NCI-H526 treated with DMSO at 0.1 percent for 48 hours (cell line): ENCODE measurements at places on chromosomes 12 and 14.

- no peak for DNase-seq
These were observed 79.4 kb downstream of the LIN7A start for GRCh38 chr12:80858356-80858755.

GRCh38 chr12:85923767-85924331 lies 49.8 kb downstream of the NTS start:
- no peak for DNase-seq

DNA sequence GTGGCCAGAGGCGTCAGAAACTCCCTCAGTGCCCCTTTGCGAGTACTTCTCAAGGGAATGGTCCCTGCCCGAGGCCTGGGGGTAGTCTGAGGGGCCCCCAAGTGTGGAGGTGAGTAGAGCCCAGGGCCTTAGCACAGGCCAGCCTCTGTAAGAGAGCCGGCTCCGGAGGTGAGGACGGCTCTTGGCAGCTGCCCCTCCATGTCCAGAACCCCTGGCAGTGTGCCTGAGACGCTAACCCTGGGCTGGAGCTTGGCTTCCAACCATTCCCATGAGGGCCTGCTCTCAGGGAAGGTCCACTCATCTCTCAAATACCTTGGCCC lies 61.7 kb downstream of the PRMT8 start:
- DNase-seq = no peak

DNA sequence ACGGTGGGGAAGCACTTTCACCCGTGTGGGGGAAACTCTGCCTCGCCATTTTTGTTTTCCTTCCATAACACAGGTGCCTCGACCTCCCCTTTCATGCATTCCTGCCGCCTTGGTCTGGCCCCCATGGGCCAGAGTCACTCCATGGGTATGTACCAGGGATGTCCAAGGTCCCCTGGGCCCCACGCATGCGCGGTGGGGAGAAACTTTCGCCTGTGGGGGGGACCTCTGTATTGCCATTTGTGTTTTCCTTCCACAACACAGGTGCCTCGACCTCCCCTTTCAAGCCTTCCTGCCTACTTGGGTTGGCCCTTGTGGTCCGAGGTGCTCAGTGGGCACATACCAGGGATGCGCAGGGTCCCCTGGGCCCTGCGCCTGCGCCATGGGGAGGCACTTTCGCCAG lies 345.8 kb downstream of the ALG10 start:
- DNase-seq = no peak

DNA sequence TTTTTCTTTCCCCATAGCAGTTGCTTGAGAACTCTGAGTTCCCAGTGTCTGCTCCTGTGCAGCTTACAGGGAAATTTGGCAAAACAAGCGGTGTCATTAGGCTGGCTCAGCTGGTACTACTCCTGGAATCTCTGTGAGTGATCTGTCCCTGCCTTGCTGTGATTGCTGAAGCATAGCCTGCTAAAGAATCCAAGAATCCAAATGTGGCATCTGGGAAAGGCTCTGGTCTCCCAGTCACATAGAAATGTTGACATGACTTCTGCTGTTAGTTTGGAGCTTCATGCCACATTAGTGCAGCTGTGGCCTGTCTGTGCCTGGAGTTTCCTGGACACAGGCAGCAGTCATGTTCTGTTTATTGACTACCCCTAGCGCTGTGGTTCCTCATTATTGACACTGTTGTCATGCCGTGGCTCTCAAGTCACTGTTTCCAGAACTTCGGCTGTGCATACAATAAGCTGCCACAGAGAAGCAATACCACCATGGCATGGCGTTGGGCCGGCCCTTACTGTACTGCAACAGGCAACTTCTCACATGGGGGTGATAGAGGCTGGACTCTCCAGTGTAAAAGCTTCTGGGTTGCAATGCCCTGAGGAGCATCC lies 166.8 kb downstream of the MYRFL start:
- no peak for DNase-seq

GRCh38 chr12:109656743-109657142 lies 56.9 kb upstream of the FAM222A start:
- DNase-seq = no peak

GRCh38 chr12:18719922-18720510 lies 17.8 kb downstream of the PLCZ1 start:
- no peak for DNase-seq

DNA sequence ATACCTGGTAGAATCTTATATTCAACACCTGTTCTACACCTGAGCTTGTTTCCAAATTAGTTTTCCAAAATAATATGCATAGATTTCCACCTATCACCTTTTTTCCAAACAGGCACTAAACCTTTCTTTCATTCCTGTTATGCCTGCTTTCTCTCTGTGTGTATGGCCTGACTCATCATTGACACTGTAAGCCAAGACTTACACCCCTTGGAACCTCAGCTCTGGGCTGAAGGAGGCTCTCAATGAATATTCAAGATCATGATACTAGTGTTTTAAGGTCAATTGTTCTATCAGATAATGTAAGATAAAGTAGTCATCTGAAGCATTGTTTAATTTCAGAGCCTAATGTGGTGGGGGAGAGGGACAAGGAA lies 1193.3 kb downstream of the FLRT2 start:
- DNase-seq = no peak

- DNase-seq = no peak
These were observed 9.3 kb downstream of the ENDOU start for GRCh38 chr12:47715877-47716548.

GRCh38 chr12:24822121-24822899 lies 126.6 kb downstream of the BCAT1 start:
- DNase-seq = no peak

- DNase-seq = no peak
These were observed 28.8 kb upstream of the HIGD1C start for GRCh38 chr12:50923361-50924130.

- DNase-seq = no peak
These were observed 313.2 kb downstream of the SEC23A start for GRCh38 chr14:38789805-38790204.

DNA sequence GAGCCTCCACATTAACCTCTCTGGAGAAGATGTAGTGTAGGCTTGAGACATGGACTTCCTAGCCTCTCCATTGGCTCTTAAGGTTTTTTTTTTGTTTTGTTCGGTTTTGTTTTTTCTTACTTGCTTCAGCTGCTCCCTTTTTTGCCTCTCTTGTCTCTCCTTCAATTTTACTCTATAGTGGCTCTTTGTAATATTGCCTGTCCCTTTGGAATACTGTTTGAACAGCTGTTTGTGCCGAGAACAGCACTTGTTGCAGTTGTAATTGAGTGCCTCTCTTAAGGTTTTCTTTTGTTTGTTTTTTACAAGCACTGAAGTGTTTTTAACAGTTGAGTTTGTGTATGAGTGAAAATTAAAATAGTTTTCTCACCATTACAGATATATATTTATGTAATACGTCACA lies 567.7 kb downstream of the LRFN5 start:
- no peak for DNase-seq

- DNase-seq = no peak
These were observed 282.9 kb upstream of the FLRT2 start for GRCh38 chr14:85247071-85247470.

DNA sequence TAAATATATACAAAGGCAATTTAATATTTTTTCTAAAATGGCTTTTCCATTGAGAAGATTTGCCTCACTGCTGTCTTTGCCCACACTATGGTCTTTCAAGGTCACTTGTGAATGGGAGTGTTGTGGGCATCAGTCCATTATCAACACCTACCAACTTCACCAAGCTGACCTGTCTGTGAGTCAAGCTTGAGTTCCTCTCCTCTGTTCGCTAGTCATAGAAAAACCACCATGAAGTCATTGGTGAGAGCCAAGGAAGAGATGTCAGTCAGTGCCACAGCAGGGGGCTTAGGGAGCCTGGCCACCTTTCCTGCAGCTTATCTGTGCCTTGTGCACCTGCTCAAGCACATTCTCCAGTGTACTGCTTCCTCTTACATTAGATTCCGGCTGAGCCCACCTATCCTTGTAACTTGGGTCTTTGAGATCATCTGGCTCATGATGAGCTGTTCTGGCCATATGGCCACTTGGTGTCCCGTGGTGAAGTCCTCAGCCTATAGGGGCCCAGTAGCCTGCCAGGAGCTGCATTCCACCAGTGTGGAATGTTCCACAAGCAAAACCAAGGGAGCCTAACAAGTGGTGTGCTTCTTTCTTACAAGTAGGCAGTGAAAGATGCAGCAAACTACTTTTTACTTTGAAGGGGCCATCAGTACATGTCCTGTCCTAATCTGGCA lies 80.8 kb upstream of the C12orf71 start:
- DNase-seq = no peak

DNA sequence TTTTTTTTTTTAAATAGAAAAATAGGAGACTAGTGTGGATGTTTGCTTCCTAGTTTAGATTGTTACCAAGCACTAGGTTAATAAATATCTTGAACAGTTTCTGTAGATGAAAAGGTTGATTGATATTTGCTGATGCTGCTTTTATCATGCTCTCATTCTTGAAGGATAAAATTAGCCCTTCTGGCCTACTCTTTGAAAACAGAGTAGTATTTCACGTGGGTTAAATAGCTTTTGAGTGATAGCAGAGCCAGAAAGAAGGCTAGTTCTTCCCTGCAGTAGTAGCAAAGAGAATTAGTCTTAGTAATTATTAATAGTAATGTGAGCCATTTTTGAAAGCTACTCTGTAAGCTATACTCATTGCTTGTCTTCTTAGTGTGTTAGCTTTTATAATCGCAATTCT lies 5.2 kb downstream of the NEDD1 start:
- no peak for DNase-seq

DNA sequence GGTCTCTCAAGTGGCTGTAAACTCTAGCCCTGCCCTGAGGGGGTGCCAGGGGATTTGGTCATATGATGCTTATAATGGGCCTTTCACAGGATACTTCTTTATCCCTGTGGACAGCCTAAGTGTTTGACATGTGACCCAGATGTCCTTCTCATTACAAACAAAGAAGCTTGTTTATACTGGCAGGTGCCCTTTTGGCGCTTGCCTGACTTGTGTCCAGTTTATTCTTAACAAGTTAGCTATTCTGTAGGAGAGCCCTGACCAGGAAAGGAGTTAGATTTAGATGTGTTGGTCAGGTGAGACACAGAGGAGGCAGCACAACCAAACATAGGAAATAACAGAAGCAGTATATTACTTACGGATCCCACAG lies 51.9 kb downstream of the CCDC91 start:
- no peak for DNase-seq

DNA sequence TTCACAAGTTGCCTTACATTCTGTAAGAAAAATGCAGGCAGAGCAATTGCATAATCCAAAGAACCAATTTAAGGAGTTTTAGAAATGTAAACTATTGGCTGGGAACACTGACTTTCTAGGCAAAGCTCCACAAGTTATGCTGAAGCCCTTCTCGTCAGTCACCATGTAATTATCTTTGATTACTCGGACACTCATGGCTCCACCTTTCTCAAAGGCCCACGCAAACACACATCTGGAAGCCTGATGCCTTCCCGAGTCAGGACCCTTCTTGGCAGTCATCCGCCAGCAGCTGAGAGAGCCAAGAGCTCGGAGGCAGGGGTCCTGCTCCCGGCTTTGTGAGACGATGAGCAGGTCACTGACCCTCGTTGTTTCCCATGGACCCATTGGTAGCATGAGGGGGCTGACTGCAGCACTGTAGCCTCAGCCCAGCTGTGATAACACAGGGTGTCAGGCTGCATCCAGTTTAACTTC lies 202.2 kb downstream of the TMEM132D start:
- DNase-seq = no peak

- no peak for DNase-seq
These were observed 11.3 kb downstream of the PHLDA1 start for GRCh38 chr12:76020281-76020680.

- DNase-seq = no peak
These were observed 26.1 kb downstream of the SERPINA3 start for GRCh38 chr14:94638339-94638738.

GRCh38 chr12:131796754-131797587 lies 31.2 kb upstream of the MMP17 start:
- DNase-seq = no peak

GRCh38 chr14:92551044-92551841 lies 37.7 kb downstream of the RIN3 start:
- peak; percentile 43 for DNase-seq
